ENCODE measurements at places on chromosomes 5 and 9.

GRCh38 chr9:5773324-5773999 is 59.5 kb downstream of the ERMP1 start:
- DNase-seq: no peak

DNA sequence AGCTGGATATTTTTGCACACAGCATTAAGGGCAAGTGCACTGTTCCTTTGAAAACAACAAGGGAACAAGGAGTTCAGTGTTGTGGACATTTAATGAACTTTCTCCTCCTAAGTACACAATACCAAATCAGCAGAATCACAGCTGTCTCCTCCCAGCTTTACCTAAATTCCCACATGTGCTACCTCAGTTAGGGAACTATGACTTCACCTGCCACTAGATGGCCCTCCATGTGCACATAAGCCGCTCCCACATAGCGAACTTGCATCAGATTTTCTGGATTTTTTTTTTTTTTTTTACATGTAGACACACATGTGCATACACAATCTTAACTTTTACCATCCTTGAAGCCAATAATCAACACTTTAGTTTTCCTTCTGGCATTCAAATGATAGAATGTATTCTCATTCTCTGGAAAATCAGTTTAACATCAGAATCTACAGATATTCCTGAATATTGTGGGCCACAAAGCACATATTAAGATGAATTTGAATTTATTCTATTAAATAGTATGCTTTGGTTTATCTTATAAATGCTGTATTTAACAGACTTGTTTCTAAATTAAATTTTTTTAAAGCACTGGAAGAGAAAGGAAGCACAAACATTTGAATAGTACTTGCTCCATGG is 123.6 kb downstream of the PALM2AKAP2 start:
- DNase-seq: no peak

GRCh38 chr9:106104887-106105286 is 410.5 kb downstream of the TMEM38B start:
- DNase-seq: no peak

GRCh38 chr5:154723740-154724505 is 31.3 kb upstream of the LARP1 start:
- no peak for DNase-seq

DNA sequence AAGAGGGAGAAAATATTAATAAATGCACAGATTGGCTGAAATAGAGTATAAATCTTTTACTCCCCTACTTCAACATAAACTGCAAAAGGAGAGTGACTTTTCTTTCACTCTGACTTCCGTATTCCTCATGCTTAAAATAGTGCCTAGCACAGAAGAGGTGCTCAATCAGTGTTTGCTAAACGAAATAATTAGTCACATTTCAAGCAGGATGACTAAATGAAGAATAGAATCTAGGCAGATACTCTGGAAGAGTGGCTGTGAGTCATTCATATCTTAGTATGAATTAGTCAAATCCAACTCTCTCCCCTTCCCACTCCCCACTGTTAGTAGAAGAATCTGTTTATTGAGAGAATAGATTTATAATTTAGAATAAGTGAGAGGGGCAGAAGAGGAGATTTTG is 4.8 kb downstream of the CD274 start:
- no peak for DNase-seq

DNA sequence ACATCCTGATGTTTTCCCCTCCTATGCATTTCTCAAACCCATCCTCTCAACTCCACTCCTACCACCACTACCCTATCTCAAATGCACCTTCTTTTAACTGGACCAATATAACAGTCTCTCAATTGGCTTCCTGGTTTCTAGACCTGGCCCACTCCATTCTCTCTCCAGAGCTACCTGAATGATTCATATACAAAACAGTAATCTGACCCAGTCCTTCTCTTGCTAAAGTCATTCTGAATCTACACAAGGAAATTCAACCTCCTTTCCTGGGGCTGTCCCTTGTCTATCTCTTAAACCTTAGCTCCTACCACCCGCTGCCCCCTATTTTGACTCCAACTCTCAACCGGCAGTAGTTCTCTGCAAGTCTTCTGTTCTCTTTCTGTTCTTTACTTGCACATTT is 97.2 kb downstream of the PCSK1 start:
- no peak for DNase-seq

- DNase-seq: no peak
Observed at GRCh38 chr5:109660301-109660700, 29.4 kb upstream of the MAN2A1 start.

DNA sequence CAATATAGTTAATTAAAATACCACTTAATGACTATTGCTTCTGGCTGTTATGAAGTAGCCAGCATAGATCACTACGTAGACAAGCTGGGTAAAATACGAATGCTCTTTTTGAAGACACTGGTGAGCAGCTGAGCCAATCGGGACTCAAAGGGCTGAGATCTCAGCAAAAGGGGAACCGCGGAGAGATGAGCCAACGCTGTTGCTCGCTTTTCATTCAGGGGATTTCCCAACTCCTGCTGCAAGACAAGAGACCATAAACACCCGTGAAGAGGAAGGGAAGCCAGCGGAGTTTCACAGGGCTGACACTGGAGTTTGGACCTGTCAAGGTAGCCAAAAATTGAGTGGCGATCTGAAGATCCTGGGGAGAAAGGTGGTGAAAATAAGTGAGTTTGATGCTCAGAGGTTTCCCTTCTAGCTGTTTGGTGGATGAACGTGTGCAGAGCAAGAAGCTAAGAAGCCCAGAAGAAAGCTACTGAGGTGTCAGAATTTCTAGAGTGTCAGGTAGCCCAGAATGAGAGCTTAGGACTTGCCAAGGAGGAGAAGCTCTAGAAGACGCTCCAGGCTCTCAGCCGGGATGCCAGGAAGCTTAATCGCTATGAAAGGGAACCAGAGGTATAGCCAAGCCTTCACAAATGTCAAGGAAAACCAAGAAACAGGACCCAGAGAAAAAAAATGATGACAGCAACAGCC is 79.6 kb upstream of the RNU6ATAC start:
- DNase-seq: no peak

- DNase-seq: no peak
Observed at GRCh38 chr9:133333011-133333410, 3.0 kb downstream of the SURF6 start.

DNA sequence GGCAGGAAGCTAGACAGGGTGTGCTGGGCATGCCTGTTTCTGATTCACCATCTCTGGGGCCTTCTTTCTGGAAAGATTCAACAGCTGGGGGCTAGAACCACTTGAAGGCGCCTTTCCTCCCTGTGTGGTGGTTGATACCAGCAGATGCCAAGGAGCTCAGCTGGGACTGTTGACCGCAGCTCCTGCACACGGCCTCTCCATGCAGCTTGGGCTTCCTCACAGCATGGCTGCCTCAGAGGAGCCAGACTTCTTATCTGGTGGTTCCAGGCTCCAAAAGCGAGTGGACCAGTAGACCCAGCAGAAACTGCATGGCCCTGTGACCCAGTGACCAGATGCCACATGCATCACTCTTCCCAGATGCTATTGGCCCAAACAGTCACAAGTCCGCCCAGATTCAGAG is 74.7 kb upstream of the COL5A1 start:
- no peak for DNase-seq

GRCh38 chr5:167892352-167893115 is 398.9 kb upstream of the WWC1 start:
- DNase-seq: no peak

DNA sequence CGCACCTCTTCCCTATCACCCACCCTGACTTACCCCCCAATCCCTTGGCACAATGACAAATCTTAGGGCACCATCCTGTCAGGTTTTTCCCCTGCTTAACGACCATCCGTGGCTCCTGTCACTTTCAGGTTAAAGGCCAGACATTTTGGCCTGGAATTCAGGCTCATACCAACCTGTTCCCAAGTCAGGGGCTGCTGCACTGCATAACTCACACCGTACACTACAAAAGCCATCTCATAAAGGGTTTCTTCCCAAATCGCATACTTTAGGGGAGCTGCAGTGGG is 7.5 kb upstream of the AKNA start:
- DNase-seq: no peak

DNA sequence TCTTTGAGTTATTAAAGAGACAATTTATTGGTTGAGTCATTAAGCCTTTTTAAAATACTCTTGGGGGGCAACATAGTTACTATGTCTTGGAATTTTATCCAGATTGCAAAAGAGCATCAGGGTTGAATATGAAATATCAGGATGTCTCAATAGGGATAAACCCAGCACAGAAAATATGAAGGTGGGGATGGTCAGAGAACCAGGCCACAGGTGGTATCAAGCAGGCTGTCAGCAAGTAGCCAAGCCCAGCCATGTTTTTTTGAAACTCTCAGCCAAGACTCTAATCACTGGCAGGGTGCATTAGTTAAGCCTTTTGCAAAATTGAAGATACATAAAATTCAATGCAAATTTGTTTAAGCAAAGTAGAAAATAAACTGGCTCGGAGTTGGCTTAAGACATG is 468.9 kb downstream of the DTWD2 start:
- no peak for DNase-seq

GRCh38 chr9:126394802-126395201 is 68.2 kb downstream of the MVB12B start:
- no peak for DNase-seq

- DNase-seq: no peak
Observed at GRCh38 chr9:75505654-75506053, 384.8 kb upstream of the PCSK5 start.

GRCh38 chr9:98986866-98987651 is 43.4 kb downstream of the COL15A1 start:
- DNase-seq: no peak

GRCh38 chr9:127155314-127155960 is 33.0 kb upstream of the ANGPTL2 start:
- no peak for DNase-seq

GRCh38 chr5:141879426-141879759 is 1.2 kb upstream of the PCDH1 start:
- no peak for DNase-seq

DNA sequence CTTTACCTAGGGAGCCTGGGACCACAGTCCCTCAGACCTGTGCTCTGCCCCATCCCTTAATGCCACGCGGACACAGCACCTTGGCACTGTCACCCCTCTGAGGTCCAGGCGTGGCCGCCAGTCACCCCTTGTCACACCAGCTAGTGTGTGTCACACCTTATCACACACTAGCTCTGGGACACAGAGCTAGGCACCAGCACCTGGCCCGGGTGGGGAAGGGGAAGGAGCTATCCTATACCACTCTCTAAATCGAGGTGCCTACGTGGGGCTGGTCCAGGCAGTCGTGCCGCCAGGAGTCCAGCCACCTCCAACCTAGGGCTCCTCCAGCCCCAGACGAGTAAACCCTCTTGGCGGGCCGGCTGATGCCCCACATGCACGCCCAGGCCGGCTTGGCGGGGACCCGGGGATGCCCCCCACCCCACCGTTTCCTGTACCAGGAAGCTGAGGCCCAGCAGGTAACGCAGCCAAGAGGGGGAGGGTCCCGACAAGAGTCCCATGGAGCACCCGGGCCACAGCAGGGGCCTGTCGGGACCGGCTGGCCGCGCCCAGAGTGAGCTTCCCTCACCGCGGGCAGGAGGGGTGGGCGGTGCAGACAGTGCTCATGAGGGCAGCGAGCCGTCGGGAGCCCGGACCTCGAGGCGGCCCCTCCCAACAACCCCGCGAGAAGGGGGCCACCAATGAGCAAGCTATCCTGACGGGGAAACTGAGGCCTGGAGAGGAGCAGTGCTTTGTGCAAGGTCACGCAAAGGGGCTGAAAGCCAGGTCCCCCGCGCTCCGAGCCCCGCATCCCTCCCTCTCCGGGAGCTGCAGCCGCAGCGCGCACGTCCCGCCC is 550 bp downstream of the CORO2A start:
- DNase-seq: no peak

- no peak for DNase-seq
Observed at GRCh38 chr5:13408616-13409015, 535.9 kb downstream of the DNAH5 start.

GRCh38 chr5:180352116-180353047 is 754 bp downstream of the GFPT2 start:
- DNase-seq: no peak

GRCh38 chr9:135644631-135645218 is 5.4 kb upstream of the GLT6D1 start:
- no peak for DNase-seq

DNA sequence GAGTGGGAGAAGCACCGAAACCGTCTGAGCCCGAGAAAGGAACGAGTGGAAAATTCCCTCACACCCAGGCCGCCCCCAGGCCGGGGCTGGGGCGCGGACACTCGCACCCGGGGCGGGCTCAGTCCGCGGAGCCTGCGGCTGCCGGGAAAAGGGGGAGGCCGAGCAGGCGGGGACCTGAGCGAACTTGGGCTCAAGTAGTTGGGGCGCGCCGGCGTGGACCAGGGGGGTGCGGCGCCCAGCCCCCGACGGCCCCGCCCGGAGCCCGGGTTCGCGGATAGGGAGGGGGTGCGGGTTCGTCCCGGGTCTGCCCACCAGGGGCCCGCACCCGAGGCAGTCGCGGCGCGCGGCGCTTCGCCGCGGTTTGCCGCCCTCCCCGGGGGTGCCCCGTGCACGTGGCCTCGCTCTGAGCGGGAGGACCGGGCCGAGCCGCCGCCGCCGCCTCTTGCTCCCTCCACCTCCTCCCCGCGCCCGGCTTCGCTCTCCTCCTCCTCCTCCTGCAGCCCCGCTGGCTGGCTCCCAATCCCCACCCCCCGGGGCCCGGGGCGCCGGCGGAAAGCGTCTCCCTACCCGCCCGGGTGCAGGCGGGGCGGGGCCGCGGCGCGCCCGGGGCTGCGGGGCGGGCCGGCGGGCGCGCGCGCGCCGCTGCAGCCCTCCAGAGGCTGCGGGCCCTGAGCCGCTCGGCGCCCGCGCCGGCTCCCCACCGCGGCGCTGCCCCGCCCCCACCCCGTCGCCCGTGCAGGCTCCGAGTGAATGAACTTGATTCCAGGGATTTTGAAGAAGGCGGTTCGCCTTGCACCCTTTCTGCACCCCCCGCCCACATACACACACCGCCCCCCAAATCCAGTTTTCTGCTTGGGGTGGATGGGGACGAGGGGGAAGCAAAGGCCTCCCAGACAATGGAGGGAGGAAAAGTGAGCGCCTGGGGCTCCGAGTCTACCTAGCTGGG is 1.3 kb upstream of the NFIB start:
- DNase-seq: no peak

DNA sequence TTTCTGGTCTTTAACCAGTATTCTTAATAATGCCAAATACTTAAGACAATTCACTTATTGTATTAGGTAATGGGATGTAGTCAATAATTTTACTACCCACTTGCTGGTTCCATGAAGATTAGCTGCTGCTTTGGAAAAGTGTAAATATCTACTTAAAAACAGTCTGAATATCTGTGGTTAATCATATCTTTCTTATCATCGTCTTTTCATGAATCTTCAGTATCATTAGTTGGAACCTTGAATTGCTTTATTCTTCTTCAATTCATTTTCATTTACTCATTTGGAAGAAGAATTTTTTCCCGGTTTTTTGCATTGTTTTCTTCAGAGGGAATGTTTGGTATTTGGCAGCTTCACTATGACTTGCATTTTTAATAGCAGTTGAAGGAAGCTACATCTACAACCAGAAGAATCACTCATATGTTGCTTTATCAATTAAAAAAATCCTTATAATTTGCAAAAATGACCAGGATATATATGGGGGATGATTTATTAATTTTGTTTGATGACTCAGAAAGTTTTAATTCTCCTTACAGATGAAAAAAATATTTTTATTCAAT is 1398.3 kb upstream of the CDH6 start:
- DNase-seq: no peak
